ENCODE measurements at places on chromosomes 7 and 10. TPM values are rescaled to one million over a fixed set of nuclear protein-coding genes. Genes with fewer than 3 reads are reported as not detected.

LRRC61 gene
- total RNA-seq: 15.3 TPM

UFSP1 gene
- 5.2 TPM for total RNA-seq

OR2A7 gene
- total RNA-seq: 3.7 TPM

SFTPA1 gene
- not detected for total RNA-seq

CALCR gene
- not detected for total RNA-seq

ADARB2 gene
- total RNA-seq: 5.2 TPM

Data from activated naive CD4-positive, alpha-beta T cell treated with anti-CD3 and anti-CD28 coated beads, Interleukin-2, amount 10 ng/mL, durations not matched to agents 5 hours and 36 hours (primary cell).